ELF-1 (cell line): ENCODE measurements at places on chromosomes 3 and 15.

GRCh38 chr15:90790057-90790456 is 72.9 kb downstream of the BLM start:
- no peak for DNase-seq

DNA sequence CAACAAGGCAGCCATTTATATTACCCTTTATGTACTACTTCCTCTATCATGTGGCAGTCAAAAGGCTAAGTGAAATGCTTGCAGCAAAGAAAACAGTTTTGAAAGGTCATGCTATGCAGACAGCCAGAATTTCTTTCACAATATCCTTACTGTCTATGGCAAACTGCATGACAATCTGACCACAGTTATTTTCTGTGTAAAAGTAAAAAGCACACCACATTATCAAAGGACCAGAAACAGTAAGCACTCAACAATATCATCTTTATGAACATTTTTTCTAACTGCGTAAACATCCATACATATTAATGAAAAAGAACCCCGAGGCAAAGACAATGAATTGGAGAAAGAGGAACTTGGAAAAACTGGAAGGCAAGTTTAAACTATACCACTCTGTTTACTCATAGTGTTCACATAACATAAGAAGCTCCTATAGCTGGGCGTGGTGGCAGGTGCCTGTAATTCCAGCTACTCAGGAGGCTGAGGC is 47.9 kb downstream of the PIK3CB start:
- DNase-seq: no peak

GRCh38 chr3:118842147-118842863 is 192.3 kb downstream of the IGSF11 start:
- no peak for DNase-seq

DNA sequence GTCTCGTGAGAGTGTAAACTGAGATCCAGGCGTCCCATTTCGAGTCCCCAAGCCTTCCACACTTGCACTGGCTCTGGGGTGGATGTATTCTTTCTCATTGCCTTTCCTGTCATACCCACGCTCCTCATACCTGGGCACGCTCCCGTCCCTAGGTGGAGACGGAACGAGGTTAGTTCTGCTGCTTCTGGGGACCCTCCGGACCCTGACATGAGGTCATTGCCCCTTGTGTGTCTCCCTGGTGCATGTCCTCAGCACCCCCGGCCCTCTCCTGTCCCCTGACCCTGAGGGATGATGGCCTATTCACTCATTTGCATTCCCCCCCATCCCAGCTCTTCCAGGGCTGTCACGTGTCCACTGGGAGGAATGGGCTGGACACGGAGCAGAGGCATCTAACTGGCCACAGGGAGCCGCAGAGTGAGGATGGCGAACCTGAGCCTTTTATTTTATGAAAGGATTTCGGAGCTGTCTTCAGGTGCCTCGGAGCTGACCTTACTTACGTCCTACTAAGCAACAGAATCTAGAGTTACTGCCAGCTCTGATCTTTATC is 8.2 kb downstream of the NIPA1 start:
- DNase-seq: no peak

GRCh38 chr3:72953325-72953956 is 43.2 kb upstream of the PPP4R2 start:
- peak; percentile 22 for DNase-seq

GRCh38 chr3:100467133-100467532 is 25.3 kb upstream of the TMEM45A start:
- no peak for DNase-seq

DNA sequence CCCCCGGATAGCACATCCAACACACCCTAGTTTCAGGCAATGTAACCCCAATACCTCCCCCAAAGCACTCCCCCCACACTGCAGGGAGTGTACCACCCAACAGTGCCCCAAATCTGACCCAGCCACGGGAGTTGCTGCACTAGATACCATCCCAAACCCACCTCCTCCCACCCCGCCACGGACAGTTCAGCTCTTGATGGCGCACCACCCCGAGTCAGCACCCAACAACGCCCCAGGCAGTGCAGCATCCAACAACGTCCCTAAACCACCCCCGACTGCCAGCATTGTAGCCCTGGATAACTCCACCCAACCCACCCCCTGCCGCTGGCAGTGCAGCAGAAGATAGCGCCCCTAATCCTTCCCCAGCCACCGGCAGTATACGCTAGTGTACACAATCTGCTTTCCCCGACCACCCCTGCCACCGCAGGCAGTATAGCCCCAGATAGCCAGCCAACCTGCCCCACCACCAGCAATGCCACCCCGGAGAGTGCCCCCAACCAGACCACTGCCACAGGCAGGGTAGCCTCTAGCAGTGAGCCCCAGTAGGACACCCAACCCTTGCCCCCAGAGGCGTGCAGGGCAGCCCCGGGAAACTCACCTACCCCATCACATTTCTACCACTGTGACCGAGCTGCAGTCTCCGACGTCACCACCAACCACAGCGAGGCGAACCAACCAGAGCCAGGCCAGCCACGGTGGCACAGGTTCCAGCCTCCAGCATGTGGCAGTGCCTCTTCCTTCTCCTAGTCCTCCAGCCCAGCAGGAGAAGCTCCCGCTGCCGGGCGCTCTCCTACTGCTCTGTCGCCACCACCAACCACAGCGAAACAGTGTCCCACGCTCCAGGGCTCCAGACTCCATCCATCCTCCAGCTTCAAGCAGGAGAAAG is 178.1 kb downstream of the POTEB3 start:
- DNase-seq: no peak
